KBM-7 (cell line): ENCODE measurements at places on chromosomes 13 and 19.

GRCh38 chr19:6272411-6272791 lies 7.4 kb downstream of the MLLT1 start:
- no peak for DNase-seq

DNA sequence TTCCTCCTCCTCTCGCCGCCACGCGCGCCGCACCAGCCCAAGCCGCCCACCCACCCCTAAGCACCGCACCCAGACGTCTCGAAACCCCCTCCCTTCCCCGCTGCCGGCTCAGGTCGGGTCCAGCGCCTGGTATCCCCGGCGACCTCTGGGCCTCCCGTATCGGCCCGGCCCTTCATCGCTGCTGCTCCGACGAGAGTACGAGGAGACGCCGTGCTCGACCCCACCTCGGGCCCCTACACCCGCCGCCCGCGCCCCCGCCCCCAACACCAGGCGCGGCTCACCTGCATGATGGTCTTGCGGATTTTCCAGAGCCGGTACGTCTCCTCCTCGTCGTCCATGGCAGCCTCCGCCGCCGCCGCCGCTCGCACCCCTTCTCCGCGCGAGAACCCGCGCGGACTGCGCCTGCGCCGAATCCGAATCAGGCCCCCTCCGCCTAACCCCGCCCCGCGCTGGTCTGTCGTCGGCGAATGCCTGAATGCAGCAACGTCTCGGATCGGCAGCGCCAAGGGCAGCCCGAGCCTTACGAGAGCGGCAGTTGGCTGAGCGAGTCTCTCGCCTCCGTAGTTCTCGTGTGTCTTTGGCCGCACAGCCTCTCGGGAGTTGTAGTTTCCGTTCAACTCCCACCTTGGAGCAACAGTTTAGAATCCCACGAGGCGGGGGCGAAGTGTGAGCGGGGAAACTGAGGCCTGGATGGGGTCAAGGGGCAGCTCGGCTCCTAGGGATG lies at the start of gene POLR2E:
POLR2E (minus strand) TSS at position 398 of the 724 bp plus-strand sequence; CDS start at position 338, 60 bp downstream.
- peak; percentile 97 for DNase-seq

DNA sequence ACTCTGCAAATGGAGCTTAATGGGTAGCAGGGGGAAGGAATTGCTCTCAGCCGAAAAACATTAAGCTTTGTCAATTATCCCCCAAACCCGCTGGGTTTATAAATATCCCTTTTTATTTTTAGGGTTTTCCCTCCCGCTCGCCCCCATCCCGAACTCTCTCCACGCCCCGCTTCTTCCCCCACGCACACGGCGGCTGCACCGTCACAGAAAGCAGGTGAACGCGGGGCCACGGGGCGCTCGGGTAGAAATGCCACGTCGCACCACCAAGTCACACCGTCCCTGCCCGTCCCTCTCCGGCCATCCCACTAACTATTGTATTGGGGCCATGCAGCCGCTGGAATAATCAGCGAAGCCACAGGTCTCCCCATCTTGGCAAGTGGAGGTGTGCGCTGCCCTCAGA lies 3.5 kb downstream of the PTPRS start:
- no peak for DNase-seq

DNA sequence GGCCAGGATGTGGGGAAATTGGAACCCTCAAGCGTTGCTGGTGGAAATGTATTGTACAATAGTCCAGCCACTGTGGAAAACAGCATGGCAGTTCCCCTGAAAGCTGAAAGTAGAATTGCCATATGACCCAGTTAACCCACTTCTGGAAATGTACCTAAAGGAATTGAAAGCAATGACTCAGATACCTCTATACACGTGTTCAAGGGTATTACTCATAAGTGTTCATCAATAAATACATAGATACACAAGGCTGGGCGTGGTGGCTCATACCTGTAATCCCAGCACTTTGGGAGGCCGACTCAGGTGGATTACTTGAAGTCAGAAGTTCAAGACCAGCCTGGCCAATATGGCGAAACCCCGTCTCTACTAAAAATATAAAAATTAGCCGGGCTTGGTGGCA lies 71.9 kb upstream of the IRS2 start:
- no peak for DNase-seq

- no peak for DNase-seq
Measured at GRCh38 chr13:21590231-21590630, 13.7 kb downstream of the MICU2 start.

GRCh38 chr13:38514575-38514974 lies 164.9 kb downstream of the UFM1 start:
- DNase-seq, result no peak

- DNase-seq, result peak; percentile 21
Measured at GRCh38 chr13:79901336-79901735, 420.4 kb downstream of the NDFIP2 start.

DNA sequence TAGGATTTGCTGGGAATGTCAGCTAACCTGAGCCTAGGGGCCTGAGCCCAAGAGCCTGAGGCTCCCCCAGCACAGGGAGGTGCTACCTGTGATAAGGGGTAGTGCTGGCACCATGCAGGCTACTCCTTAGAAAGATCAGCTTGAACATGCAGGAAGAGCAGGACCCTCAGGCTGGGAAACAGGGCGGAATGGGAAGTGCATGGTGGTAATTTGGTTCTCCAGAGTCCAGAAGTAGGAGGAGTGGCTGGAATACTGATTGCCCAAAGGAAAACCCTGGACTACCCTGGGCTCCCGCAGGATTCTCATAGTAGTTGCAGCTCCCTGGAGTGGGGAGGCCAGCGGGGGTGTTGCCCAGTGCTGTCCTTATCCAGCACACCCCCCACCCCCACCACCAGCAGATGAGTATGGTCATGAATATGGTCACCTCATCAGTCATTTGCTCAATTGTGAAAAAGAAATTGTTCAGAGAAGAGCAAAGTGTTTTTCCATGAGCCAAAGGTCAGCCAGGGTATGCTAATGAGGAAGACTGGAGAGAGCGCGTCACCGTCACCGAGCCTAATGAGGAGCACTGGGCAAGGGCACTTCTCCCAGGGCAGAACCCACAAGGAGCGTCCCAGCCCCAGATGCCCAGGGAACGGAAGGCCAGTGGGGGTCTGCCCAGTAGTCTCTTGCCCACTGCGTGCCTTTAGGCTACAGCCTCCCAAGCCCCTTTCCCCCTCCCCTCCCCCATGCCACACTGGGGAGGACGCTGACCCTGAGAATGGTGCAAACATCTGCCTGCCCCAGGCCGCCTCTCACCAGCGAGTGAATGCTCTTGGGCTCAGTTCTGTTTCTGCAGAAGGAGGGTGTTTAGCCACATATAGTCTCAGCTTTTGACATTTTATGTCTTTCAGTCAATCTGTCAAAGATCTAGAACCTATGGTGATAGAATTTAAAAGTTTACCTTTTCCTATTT lies 5.3 kb downstream of the SLC25A15 start:
- no peak for DNase-seq

GRCh38 chr13:24271601-24272451 lies 37.6 kb upstream of the C1QTNF9 start:
- DNase-seq, result peak; percentile 91

DNA sequence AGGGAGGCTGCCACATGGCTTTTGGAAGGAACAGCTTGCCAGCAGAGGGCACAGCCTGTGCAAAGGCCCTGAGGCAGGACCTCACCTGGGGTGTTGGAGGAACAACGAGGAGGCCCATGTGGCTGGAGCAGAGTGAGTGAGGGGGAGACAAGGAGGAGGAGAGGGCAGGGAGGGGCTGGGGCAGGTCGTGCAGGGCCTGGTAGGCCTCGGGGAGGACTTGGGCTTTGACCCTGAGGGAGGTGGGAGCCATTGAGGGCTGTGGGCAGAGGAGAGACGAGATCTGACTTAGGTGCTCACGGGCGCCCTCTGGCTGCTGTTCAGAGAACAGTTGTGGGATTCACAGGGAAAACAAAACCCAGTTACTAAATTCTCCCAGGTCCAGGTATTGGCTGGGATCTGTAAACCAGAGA lies 25.2 kb downstream of the ZNRF4 start:
- DNase-seq, result peak; percentile 30
